ENCODE measurements at places on chromosomes 5 and 9.

- DNase-seq = peak; percentile 34
Observed at GRCh38 chr9:92242260-92243136, 51.0 kb downstream of the IARS1 start.

GRCh38 chr9:20508242-20508641 lies 114.1 kb downstream of the MLLT3 start:
- no peak for DNase-seq

GRCh38 chr5:98314292-98314691 lies 459.2 kb upstream of the RGMB start:
- peak; percentile 68 for DNase-seq

- DNase-seq = no peak
Observed at GRCh38 chr5:79936002-79936645, 54.9 kb downstream of the MTX3 start.

DNA sequence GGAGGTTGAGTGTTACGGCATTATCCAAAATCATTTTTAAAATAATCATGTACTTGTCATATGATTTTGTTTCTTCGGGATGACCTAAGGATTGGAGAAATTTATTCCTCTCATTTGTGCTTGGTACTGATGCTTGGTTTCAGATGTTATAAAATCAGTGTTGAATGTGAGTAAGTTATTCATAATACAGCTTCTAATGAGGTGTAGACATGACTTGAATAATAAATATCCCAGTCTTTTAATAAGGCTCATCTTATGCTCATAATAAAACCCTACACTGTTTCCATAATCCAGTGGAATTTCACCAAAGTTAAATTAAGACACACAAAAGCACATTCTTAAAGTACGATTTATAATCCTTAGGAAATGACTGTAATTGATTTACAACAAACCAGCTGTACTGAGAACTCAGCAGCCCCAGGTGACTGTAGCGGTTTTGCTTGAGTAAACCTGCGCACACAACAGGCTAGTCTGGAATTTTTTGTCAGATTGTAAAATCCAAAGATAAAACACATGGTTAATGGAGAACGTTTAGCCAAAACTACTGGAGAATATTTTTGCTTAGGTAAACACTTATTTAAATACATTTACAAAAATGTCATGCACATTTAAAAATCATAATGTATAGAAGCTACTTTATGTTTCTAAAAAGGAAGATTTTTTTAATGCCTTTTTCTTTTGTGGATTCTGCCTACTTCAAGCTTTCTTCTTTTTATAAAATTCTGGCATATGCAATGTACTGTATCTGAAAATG lies 609.8 kb upstream of the GRAMD2B start:
- DNase-seq = no peak

- no peak for DNase-seq
Observed at GRCh38 chr9:134519375-134520070, 122.1 kb upstream of the COL5A1 start.

GRCh38 chr9:95010431-95010838 lies 283.9 kb downstream of the AOPEP start:
- no peak for DNase-seq

- no peak for DNase-seq
Observed at GRCh38 chr9:17881371-17881770, 302.5 kb downstream of the SH3GL2 start.

GRCh38 chr9:101326501-101326900 lies 58.3 kb downstream of the BAAT start:
- DNase-seq = no peak

DNA sequence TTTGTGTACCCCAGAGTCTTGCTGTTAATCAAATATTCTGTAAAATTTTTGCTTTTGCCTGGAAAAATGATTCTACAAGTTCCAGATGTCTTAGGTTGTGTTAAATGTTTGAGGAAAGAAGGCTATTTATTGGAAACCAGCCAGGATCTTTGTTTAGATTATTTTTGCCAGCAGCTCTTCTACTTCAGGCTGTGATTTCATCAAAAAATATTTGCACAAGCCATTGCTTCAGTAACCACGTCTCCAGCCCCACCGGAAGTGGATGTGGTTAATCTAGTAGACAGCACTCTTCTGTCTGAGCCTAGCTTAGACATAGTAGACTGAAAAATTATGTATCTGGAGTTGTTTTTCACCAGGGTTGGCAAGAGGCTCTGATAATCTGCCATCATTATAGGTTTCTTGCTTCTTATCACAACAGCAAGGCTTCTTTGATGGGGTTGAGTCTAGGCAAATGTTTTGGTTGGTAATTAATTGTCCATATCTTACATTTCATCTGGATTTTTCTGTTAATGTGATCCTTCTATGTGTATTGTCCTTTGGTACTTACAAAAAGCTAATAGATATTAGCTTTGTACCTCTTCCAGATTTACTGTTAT lies 17.1 kb downstream of the KCTD16 start:
- peak; percentile 88 for DNase-seq

DNA sequence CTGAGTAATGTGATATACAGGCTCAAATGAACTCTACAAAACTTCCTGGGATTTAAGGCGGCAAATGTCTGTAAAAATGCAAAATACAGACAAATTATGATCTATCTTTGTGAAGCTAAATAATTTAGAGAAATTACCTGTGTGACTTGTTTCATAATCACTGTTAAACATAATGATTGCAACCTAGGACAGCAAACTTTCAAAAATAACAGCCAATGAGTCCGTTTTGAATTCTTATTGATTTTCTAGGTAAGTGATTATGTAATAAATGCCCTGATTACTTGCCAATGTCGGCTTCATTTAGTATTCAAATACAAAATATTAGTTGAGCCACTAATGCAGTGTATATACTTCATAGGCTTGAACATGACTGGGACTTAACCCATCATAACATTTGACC lies 238.2 kb upstream of the DAB2 start:
- DNase-seq = no peak

DNA sequence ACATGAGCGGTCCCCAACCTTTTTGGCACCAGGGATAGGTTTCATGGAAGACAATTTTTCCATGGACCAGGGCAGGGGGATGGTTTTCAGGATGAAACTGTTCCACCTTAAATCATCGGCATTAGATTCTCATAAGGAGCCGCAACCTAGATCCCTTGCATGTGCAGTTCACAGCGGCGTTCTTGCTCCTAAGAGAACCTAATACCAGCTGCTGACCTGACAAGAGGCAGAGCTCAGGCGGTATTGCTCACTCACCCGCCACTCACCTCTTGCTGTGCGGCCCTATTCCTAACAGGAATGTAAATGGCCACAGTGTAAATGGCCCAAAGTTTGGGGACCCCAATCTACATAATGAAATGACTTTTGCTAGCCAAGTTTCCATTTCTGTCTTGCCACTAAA lies 3.1 kb upstream of the PLIN2 start:
- DNase-seq = no peak

DNA sequence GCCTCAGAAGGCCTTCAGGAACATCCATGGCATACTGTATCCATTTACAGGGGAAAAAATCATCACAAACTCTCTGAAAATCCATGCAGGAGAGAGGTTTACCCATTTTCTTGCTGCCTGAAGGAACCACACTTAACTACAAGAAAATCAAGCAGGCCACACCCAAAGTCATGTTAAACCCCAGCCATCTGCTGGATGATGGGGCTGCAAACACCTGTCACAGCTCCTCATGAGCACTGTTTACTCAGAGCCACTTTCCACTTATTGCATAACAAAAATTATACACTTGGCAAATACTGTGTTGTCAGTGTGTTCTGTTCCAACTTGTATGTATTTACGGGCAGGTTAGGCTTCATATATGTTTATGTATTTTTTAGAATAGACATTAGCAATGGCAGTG lies 35.8 kb downstream of the PPIC start:
- no peak for DNase-seq
